Cardiac muscle cell (in vitro differentiated cells and primary cell): ENCODE measurements at places on chromosomes 6 and 20.

- DNase-seq, result peak; percentile 6
Observed at GRCh38 chr20:21048841-21049273, 57.3 kb downstream of the LINC00237 start.

- no peak for DNase-seq
Observed at GRCh38 chr20:15992564-15992963, 580.7 kb downstream of the KIF16B start.

DNA sequence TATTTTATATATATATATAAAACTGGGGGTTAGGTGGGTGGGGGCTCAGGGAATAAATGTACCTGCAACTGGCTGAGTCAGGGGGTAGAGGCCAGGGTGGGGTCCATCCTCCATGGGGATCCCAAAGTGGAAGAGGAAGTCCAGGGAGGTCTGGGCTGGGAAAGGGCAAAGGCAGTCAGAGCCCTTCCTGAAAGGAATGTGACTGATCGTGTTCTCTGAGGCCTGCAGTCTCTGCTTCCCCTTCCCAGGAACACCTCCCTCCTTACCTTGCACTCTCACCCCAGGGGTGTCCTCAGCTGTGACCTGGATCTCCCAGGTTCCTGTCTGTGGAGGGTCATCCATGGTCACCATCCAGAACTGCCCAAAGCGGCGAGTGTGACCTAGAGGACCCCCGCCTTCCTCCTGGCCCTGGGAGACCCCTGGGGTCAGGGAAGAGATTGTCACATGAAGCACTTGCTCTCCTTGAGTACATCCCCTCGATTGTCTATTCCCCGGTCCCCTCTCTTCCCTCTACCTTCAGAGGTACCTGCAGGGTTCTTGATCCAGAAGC is 4.7 kb downstream of the SAPCD1 start:
- DNase-seq, result no peak

DNA sequence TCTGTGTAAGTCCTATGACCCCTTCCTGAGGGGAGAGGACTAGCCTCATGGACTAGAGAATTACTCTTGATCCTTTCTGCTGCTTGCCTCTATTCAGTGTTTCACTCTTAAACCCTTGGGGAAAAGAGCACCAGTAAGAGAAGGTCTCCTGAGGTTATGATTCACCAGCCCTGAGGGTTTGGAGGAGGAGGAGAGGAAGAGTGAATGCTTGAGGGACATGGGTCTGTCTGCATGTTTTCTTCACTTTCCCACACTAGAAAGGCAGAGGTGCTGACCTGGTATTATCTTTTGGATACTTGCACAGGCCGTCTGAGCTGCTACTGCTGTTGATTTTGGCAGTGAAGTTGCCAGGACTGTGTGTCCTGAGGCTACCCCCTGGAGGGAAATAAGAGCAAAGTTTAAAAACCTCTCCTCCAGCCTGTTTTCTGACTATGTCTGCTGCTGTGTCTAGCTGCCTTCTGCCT is 78.3 kb downstream of the CD109 start:
- peak; percentile 2 for DNase-seq

GRCh38 chr20:43838703-43839060 is 76.0 kb upstream of the TOX2 start:
- no peak for DNase-seq

- no peak for DNase-seq
Observed at GRCh38 chr6:119311514-119312142, 37.9 kb downstream of the MAN1A1 start.

GRCh38 chr6:112575309-112575834 is 228.2 kb downstream of the RFPL4B start:
- no peak for DNase-seq

- DNase-seq, result no peak
Observed at GRCh38 chr20:37575884-37576283, 48.2 kb upstream of the BLCAP start.

- DNase-seq, result no peak
Observed at GRCh38 chr6:168967281-168967925, 286.2 kb downstream of the THBS2 start.

- DNase-seq, result no peak
Observed at GRCh38 chr6:152428126-152428525, 209.0 kb downstream of the SYNE1 start.

GRCh38 chr20:40189621-40190020 is 499.4 kb downstream of the MAFB start:
- DNase-seq, result no peak

- no peak for DNase-seq
Observed at GRCh38 chr6:156348849-156349248, 428.3 kb upstream of the ARID1B start.

DNA sequence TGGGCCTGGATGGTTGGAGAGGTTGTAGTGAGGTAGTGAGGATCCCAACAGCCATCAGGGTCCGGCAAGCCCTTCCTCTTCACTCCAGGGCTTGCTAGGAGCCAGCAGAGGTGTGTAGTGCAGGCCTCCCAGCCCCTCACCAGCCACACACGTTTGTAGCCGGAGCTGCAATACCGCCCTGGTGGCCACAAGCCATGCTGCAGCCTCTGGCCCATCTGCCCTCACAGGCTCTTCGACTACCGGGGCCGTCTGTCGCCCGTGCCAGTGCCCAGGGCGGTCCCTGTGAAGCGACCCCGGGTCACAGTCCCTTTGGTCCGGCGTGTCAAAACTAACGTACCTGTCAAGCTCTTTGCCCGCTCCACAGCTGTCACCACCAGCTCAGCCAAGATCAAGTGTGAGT is 36.4 kb downstream of the EIF2S2 start:
- DNase-seq, result no peak
